ENCODE measurements at places on chromosomes 12 and 14.

GRCh38 chr14:52268279-52269061 is 972 bp downstream of the PTGDR start:
- no peak for DNase-seq

- DNase-seq, result no peak
Observed at GRCh38 chr12:72547573-72547972, 275.4 kb downstream of the TRHDE start.

- no peak for DNase-seq
Observed at GRCh38 chr12:54053751-54054741, at the start of gene HOXC4. Gene HOXC4 (plus strand): TSS chr12:54053835. CDS start chr12:54053923, 88 bp downstream.

GRCh38 chr12:124503305-124503704 is 64.1 kb downstream of the NCOR2 start:
- no peak for DNase-seq

GRCh38 chr14:23174296-23175184 is 8.9 kb downstream of the SLC7A8 start:
- DNase-seq, result no peak

DNA sequence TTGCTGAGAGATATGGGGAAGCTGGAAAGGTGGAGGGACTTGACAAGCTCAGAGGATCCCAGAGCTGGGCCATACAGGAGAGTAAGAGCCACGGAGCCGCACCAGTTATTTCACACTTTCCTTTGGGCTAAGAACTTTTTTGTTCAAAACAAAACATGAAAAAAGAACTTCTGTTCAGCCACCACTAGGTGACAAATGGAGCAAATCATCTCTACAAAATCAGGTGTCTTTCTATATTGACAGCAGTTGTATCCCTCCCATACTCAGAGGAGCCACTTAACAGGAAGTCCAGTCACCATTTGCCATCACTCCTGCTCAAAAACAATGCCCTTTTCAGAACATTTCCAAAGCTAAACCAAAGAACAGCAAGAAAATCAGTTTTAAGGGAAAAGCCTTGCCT is 70.3 kb upstream of the DBX2 start:
- no peak for DNase-seq

DNA sequence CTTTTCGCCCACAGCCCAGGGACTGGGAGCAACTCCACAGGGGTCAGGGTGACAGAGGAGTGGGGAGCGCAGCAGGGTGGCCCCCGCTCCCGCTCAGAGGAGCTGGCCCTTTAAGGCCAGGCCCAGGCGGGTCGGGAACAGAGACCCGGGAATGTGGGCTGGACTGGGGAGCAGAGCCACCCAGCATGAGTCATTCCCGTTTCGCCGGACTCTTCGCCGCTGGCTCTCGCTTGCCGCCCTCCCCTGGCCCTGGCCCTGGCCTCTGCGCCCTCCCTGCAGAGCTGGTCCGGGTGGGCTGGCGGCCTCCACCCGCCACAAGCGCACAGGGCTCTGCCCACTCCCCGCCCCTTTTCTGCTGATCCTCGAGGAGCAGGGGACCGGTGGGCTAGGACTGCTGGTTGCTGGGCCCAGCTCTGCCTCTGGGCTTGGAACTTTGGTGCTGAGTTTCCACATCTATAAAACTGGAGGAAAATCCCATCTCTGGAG is 92.8 kb downstream of the NINJ2 start:
- DNase-seq, result no peak

DNA sequence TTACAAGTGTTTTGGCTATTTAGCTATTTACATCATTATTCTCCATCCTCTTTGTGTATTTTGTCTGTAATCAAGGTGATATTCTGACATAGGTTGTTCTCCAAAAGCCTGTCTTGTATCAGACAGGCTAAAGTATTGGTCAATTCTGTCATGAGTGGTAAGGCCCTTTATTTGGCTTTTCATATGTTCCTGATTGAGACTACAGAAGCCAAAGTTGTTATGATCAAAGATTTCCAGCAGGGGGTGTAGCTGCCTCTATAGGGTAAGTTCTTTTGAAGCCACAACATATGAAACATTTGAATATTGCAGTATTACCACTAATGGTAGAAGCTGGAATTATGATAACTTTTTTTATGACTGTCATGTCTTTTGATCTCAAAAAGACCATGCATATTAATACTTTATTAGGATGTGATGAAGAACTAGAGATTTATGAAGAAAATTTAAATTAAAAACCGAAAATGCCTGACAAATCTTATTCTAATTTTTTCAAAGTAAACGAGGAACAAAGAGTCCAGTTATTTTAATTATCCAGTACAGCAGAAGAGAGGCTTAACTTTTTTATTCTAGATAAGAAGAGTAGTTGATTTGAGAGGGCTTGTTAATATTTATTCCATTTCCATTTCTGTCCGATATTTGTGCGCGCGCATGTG is 3.4 kb upstream of the ARHGAP5 start:
- peak; percentile 62 for DNase-seq

- DNase-seq, result no peak
Observed at GRCh38 chr14:40204441-40205175, 772.4 kb upstream of the FBXO33 start.

DNA sequence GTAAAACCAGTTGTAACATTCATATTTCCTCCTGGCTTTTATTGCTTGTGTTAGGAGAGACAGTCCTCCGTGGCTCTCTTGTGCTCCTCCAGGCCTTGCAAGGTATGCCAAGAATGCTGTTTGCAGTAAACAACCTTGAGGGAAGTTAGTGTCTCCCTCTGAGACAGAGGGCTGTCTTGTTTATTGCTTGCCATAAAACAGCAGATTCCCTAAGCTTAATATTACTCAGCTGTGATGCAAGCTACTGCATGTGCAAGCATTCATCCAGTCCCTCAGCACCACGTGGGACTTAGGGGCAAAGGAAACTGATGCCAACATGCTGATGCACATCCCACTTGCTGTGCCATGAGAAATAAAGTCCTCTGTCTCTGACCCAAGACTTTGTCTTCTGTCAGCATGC is 6.6 kb downstream of the POMT2 start:
- DNase-seq, result no peak

DNA sequence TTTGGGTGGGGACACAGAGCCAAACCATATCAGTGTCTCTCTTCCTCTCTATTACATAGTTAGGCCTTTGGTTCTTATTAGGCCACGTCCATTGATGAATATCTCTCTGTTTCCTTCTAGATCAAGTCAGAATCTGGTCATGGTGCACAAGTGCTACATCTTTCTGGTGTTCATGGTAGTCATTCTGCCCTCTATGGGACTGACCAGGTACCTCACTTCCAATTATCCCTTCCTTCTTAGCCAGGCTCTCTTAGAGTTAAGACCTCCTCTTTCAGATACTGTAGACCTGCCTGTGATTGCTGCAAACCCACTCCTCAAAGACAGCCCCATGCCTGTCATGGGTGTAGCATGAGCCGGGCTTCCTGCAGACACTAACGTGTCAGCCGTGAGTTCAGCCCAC is 25.2 kb downstream of the NGB start:
- no peak for DNase-seq

Measured in COR-L47 (cell line).